Astrocyte of the hippocampus (primary cell): ENCODE measurements at places on chromosomes 4 and X.

- peak; percentile 34 for DNase-seq
Measured at GRCh38 chr4:147050356-147050765, 104.7 kb upstream of the TTC29 start.

- no peak for DNase-seq
Measured at GRCh38 chr4:106208481-106209460, 107.2 kb downstream of the TBCK start.

DNA sequence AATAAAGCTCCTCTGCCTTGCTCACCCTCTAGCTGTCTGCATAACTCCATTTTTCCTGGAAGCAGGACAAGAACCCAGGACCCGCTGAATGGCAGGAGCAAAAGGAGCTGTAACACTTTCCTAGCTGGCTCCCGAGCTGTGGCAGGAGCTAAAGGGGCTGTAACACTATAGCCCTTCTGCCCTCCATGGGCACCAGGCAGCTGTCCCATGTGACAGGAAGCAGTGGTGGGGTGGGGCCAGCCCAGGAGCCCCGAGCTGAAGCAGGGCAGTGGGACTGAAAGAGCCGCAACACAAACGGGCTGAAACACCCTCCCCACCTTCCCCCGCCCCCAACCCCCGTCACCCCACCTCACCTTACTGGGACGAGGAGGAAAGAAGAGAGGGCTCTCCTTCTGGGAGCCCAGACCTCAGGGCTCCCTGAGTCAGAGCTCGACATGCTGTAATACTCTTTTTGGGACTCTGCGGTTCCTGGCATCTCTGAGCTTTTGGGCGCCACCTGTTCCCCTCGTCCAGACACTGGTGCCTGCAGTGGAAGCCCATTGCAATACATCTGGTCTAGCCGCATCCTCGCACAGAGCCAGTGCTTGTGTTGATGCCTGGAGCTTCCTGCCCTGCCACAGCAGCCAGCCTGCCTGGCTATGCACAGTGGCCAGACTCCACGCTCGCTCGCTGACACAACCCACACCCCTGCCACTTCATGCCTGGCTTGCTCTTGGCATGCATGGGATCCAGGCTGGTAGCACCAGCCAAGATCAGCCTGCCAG lies 39.4 kb downstream of the PPM1K start:
- no peak for DNase-seq

- peak; percentile 58 for DNase-seq
Measured at GRCh38 chr4:128810331-128810870, 901 bp downstream of the JADE1 start.

DNA sequence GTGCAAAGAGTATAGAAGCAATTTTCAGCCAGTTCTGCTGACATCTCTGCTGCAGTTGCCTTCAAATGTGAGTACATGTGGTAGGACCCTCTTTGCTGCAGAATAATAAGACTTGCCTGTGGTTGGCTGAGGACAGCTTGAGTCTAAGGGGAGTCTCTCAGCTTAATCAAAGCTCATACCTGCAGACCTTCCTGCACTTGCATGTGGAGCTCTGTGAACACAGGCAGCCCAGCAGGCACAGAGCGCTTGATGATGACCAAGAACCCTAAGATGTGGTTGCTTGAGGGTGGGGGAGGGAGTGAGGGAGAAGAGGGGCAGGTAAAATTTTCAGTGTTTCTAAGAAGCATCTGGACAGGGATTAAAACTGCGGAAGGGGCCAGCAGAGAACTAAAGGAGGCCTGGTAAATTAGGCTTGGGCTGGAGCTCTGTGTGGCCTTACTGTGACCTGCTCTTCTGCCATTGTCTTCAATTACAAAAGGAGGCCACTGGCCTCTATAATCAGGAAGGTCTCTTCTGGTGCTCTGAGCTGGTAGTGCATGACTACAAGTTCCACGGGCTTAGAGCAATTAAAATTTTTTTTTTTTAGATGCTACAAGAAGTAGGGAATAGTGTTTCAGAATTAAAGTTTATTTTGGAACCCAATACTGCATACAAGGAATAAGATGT lies 59.9 kb upstream of the CHRNA9 start:
- no peak for DNase-seq

DNA sequence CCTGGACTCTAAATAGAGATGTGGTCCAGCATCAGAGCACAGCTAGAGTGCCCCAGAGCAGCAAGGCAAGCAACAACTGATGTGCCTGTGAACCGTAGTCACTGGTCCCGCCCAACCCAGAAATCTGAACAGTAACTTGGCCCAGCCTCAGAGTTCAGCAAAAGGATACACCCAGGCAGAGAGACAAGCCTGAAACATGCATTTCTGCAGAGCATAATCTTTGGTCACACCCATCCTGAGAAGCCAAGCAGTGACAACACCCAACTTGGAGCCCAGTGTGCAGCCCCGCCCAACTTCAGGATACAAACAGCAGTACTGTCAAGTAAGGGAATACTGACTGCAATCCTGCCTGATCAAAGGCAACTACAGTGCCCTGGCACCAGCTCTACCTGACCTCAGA lies 78.9 kb downstream of the CCDC160 start:
- no peak for DNase-seq

DNA sequence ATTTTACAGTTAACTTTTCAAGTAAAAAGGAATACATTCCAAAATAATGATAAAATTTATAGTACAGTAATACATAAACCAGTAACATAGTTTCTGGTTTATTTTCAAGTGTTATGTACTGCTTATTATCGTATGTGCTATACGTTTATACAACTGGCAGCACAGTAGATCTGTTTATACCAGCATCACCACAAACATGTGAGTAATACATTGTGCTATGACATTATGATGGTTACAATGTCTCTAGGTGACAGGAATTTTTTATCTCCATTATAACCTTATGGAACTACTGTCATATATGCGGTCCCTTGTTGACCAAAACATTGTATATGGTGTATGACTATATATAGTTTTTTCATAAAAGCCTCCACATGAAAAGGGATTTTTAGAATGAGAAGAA lies 256.9 kb downstream of the ANKRD50 start:
- no peak for DNase-seq

GRCh38 chr4:140642674-140643437 lies 74.1 kb upstream of the UCP1 start:
- DNase-seq, result no peak

GRCh38 chrX:47831788-47832187 lies 4.9 kb upstream of the ZNF81 start:
- DNase-seq, result peak; percentile 47

DNA sequence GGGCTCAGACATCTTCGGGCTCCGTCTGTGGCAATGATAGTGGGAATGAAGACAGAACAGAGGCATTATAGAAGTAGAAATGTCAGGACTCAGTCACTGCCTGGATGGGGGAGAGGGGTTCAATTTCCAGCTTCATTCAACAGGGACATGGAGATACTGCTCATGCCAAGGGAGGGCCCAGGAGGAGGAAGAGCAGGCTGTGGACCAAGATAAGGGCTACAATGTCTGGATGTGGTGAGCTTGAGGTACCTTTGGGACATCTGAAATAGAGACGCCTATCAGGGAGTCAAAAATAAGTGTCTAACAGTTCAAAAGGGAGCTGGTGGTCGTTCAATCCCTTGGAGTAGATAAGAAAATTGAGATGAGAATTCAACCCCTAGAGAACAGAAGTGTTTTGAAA lies 34.5 kb downstream of the ELF4 start:
- DNase-seq, result no peak

DNA sequence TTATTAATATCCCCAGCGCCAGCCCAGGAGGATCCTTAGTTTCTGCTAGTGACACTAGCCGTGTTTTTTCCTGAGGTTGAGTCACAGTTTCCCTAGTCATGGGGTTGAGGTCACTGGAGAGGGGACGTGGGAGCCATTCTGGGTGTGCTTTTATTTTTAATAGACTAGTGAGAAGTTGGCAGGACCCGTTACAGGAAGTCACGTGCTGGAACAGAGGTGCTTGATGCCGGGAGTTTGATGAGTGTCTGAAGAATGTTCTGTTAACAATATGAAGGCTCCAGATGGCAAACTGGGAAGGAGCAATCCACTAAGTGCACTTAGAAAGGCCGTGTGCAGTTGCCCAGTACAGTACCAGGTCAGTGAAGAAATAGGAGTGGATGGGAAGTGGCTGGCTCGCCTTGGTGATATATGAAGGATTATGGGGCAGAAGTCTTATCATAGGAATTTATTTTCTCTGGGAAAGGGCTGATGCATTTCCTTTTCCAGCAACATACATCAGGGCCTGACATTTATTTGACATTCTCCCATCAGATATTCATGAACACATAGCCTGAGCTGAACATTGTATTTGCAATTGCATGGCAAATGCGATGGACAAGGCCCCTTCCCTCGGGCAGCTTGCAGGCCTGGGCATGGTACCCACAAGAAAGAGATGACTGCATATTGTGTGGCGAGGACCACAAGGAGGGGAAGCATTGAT lies 291.8 kb downstream of the FBXW7 start:
- no peak for DNase-seq

DNA sequence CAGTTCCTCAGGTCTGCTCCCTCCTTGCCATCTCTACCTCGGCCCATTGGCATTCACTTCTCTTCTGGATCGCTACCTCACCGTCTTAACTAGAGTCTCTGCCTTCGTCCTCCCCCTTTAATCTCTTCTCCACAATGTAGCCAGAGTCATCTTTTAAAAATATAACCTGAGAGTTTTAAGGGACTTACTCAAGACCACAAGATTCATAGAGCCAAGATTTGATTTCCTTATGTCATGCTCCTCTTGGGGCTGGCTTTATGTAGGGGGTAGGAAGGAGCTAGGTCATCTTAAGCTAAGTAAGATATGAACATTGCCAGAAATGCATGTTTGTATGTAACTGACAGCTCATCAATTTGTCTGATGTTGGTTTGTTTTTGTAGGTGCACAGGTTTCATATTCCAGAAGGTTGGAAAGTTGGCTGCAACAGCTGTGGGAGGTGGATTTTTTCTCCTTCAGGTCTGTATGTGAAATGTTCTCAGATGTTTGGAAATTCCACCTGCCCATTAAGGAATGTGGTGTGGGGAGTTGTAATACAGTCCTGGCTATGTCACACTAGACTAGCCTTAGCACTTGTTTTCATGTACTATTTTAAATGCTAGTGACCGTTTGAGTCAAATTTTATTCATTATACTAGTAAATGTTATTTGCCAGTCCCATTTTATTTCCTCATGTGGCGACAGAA lies 19.6 kb downstream of the FUNDC2 start:
- DNase-seq, result no peak

- DNase-seq, result peak; percentile 76
Measured at GRCh38 chr4:139740531-139741041, 75.0 kb downstream of the MGST2 start.

GRCh38 chr4:20676501-20677197 lies 23.6 kb upstream of the PACRGL start:
- DNase-seq, result no peak

DNA sequence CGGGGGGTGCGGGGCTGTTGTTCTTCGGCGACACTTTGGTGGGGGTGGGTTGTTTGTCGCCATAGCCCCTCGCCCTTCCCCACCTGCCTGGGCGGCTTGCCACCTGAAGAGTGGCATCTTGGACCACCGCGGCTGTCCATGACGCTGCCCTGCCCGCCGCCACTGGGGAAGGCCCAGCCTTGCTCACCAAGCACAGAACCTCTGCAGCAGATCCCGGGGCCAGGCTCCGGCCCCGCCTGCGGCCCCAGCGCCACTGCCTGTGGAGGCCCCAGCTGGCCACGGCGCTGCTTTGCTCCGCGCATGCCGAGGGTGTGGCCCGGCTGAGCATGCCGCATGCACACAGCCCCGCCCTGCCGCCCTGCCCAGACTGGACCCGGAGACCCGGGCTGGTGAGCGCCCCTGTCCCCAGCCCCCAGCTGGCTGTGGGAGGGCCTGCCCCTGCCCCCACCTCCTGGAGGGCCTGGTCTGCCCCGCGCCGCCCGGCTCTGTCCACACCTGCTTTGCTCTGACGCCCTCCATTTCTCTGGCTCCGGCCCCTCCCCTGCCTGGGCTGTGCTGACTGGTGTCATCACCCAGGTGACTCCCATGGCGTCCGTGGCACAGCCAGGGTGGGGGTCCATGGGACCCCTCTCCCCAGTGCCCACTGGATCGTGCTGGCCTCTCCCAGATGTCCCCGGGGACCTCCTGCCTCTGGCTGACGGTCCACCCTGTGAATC lies 5.3 kb downstream of the NAT8L start:
- no peak for DNase-seq

- DNase-seq, result no peak
Measured at GRCh38 chr4:145639186-145639698, 20.1 kb downstream of the MMAA start.

GRCh38 chr4:154421618-154422017 lies 70.0 kb downstream of the DCHS2 start:
- DNase-seq, result no peak

- no peak for DNase-seq
Measured at GRCh38 chr4:156963419-156963818, 8.2 kb downstream of the PDGFC start.

GRCh38 chrX:39688576-39689375 lies 409.0 kb downstream of the BCOR start:
- DNase-seq, result peak; percentile 79

DNA sequence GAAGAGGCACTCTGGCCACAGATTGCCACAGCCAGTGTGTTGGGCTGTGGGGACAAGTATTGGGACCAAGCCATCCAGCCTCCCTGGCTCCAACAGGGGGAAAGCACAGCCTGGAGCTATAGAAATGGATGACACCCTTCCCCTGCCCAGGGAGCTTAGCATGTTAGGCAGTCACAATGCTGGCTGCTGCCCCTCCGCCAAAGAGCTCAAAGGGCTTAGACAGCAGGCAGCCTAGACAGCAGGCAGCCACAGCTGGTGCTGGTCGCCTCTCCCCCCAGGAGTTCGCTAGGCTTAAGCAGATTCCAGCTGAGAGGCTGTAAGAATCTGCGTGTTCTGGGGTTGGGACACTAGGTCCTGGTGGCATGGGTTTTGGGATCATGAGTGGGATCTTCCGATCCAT lies 94.5 kb upstream of the MXRA5 start:
- no peak for DNase-seq

- peak; percentile 26 for DNase-seq
Measured at GRCh38 chr4:77493120-77493752, 112.4 kb upstream of the CXCL13 start.

- DNase-seq, result no peak
Measured at GRCh38 chr4:90766837-90767236, 639.6 kb downstream of the CCSER1 start.

GRCh38 chrX:11434607-11435006 lies 141.4 kb downstream of the AMELX start:
- no peak for DNase-seq

- no peak for DNase-seq
Measured at GRCh38 chr4:56310401-56311125, 76.7 kb downstream of the AASDH start.

DNA sequence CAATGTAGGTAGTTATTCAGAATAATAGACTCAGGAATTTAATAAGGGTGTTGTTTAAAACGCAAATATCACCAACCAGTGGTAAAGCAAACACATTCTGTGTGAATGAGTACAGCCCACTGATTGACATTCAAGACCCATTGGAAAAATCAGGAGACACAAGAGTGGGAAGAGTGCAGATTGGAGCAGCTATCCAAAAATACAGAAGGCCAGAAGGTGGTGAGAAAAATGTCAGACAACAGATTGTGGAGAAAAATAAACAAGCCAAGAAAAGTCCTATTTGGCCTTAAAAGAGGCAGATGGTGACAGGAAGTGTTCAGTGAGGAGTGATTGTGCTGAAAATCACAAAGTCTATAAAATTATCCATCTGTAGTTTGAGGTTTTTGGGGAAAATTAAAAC lies 39.3 kb downstream of the CPE start:
- no peak for DNase-seq
